Fibroblast of lung (primary cell): ENCODE measurements at places on chromosomes 1 and 21.

GRCh38 chr1:14098294-14098913 lies 398.4 kb downstream of the PRDM2 start:
- H3K27ac ChIP-seq: no peak overlapping the region
- no peak for DNase-seq
- no peaks in the 10 kb centered on the region for H3K4me1 ChIP-seq
- no peaks in the 10 kb centered on the region for H3K27me3 ChIP-seq
- H3K4me3 ChIP-seq: no peak overlapping the region
- no peaks in the 10 kb centered on the region for H3K36me3 ChIP-seq

DNA sequence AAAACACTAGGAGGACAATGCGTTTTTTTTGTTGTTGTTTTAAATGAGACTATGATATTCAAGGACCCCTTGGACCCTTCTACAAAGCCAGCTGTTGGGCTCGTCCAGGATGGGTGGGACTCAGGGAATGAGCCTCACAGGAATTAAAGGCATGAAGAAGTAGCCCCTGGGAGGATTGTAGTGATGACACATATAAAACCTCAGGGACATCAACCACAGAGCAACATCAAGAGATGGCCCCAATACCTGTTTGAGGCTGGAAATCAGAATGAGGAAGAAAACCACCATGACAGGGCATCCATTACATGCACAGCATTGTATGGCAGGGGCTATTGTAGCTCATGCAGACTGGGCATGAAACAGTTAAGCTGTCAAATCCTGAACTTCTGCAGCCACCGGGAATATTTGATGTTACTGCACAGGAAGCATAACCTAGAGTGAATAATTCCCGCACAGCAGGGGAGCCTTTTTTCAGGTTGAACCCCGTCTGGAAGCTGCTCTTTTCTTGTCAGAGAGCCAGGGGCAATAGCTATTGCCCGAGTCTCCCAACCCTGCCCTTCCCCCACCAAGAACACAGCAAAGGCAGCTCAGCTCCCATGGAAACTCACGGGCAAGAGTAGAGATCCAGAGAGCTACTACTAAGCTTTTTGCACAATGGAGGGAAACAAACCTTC lies 140.2 kb upstream of the FGGY start:
- H3K4me1 ChIP-seq: peaks cover 7% of the 10 kb centered on the region
- no peaks in the 10 kb centered on the region for H3K36me3 ChIP-seq
- H3K4me3 ChIP-seq: no peak overlapping the region
- peak; percentile 73 for DNase-seq
- H3K27me3 ChIP-seq: no peaks in the 10 kb centered on the region
- no peak overlapping the region for H3K27ac ChIP-seq

DNA sequence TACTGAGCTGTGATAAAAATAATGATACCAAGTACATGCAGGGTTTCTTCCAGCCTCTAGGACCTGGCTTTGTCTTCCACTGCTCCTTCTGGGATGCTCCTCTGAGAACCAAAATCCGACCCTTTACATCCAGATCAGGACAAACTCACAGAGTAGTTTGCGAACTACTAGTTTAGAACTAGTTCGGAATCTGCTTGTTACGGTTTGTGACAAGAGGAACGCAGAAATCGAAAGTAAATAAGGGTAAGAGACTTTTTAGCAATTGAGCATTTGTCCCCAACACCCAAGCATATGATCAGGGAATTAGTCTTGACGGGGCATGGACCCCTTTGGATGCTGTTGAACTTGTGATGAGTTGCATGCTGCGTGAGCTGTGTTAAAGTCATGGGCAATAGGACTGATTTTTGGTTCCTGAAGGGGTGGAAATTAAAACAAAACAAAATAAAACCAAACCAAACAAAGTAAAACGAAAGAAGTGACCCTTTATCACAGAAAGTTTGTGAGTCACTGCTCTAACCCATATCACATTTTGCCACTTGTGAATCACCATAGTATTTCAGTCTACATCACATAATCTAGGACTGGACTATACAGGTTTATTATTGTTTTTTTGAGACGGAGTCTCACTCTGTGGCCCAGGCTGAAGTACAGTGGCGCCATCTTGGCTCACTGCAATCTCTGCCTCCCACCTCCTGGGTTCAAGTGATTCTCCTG lies 35.7 kb upstream of the ERRFI1 start:
- peak; percentile 49 for DNase-seq
- peak overlapping the region; percentile 78 for H3K27ac ChIP-seq
- no peaks in the 10 kb centered on the region for H3K27me3 ChIP-seq
- H3K4me3 ChIP-seq: no peak overlapping the region
- H3K4me1 ChIP-seq: peaks cover 13% of the 10 kb centered on the region
- H3K36me3 ChIP-seq: no peaks in the 10 kb centered on the region

DNA sequence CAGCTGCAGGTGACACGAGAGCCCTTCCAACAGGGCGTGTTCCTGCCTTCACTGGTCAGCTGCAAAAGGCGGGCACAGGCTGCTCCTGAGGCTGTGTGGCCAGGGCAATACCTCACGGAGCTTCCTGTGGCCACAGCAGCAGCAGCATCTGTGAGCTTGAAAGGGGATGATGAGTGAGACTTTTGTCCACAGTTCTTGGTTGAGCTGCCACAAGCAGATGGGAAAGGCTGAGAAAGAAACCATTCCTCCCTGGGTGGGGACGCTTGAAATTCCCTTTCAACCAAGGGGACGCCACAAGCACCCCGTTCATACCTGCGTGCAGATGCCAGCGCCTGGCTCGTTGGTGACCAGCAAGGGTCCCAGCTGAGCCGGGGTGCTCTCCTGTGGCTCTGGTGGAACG lies 37.6 kb downstream of the B3GALT5 start:
- H3K4me3 ChIP-seq: no peak overlapping the region
- H3K4me1 ChIP-seq: no peaks in the 10 kb centered on the region
- no peak for DNase-seq
- no peak overlapping the region for H3K27ac ChIP-seq
- no peaks in the 10 kb centered on the region for H3K36me3 ChIP-seq

DNA sequence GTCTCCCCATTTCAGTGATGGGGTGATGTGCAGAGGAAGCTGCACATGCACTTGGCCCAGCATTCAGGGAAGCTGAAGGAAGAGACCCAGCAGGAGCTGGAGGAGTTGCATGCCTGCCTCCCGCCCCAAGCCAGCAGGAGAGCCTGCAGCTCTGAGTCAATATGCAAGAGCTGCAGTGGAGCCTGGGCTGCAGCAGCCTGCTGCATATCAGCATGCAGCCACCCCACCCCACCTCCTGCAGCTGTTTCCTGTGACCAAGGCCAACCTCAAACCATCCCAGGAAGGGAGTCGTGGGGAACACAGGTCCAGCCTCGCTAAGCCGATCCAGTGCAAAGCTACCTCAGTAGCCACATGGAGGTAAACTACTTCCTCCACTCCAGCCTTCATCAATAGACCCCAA lies 18.9 kb downstream of the AGT start:
- H3K4me3 ChIP-seq: no peak overlapping the region
- H3K36me3 ChIP-seq: peaks cover 4% of the 10 kb centered on the region
- H3K27me3 ChIP-seq: no peaks in the 10 kb centered on the region
- H3K4me1 ChIP-seq: no peaks in the 10 kb centered on the region
- DNase-seq: no peak

- no peak overlapping the region for H3K27ac ChIP-seq
- no peaks in the 10 kb centered on the region for H3K4me1 ChIP-seq
- DNase-seq: no peak
Observed at GRCh38 chr1:55043011-55043410, 3.7 kb downstream of the PCSK9 start.

DNA sequence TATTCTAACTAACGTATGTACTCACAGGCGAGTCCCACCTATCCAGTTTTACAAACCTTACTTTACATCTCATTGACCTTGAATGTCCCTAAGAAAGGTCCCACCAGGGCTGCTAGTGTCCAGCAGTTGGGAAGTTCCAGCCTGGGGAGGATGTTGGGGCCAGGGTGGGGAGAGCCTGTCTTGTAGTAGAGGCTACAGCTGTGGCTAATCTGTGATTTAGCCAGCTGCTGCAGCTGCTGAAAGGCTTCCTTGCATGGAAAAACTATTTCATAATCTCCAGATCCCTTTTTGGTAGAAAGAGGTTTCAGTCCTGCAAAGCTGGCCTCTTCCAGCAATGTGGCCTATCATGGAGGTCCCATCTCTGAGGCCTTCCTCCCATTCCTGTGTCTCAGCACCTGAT lies 23.1 kb downstream of the TNN start:
- no peaks in the 10 kb centered on the region for H3K36me3 ChIP-seq
- H3K4me3 ChIP-seq: no peak overlapping the region
- H3K4me1 ChIP-seq: no peaks in the 10 kb centered on the region
- DNase-seq: no peak
- H3K27ac ChIP-seq: no peak overlapping the region

GRCh38 chr1:213947200-213947801 lies 40.5 kb upstream of the PROX1 start:
- no peaks in the 10 kb centered on the region for H3K27me3 ChIP-seq
- no peak overlapping the region for H3K4me3 ChIP-seq
- no peaks in the 10 kb centered on the region for H3K4me1 ChIP-seq
- no peak for DNase-seq
- H3K27ac ChIP-seq: no peak overlapping the region

- no peaks in the 10 kb centered on the region for H3K27me3 ChIP-seq
- no peak overlapping the region for H3K27ac ChIP-seq
- peaks cover 17% of the 10 kb centered on the region for H3K4me1 ChIP-seq
- peaks cover 8% of the 10 kb centered on the region for H3K36me3 ChIP-seq
Observed at GRCh38 chr1:9347095-9347850, 54.6 kb downstream of the SPSB1 start.

- H3K4me1 ChIP-seq: no peaks in the 10 kb centered on the region
- H3K27me3 ChIP-seq: no peaks in the 10 kb centered on the region
- DNase-seq: no peak
Observed at GRCh38 chr1:52216907-52217458, 75.1 kb downstream of the ZFYVE9 start.

- H3K27me3 ChIP-seq: no peaks in the 10 kb centered on the region
- no peaks in the 10 kb centered on the region for H3K4me1 ChIP-seq
Observed at GRCh38 chr1:232176222-232176621, 453.7 kb downstream of the SIPA1L2 start.

- H3K27ac ChIP-seq: no peak overlapping the region
- H3K27me3 ChIP-seq: no peaks in the 10 kb centered on the region
- H3K4me3 ChIP-seq: no peak overlapping the region
- no peak for DNase-seq
Observed at GRCh38 chr21:27614231-27614630, 647.3 kb upstream of the ADAMTS5 start.

GRCh38 chr1:89260566-89261255 lies 11.9 kb downstream of the GBP5 start:
- no peaks in the 10 kb centered on the region for H3K36me3 ChIP-seq
- peaks cover 2% of the 10 kb centered on the region for H3K4me1 ChIP-seq
- no peak for DNase-seq
- no peaks in the 10 kb centered on the region for H3K27me3 ChIP-seq
- no peak overlapping the region for H3K27ac ChIP-seq

DNA sequence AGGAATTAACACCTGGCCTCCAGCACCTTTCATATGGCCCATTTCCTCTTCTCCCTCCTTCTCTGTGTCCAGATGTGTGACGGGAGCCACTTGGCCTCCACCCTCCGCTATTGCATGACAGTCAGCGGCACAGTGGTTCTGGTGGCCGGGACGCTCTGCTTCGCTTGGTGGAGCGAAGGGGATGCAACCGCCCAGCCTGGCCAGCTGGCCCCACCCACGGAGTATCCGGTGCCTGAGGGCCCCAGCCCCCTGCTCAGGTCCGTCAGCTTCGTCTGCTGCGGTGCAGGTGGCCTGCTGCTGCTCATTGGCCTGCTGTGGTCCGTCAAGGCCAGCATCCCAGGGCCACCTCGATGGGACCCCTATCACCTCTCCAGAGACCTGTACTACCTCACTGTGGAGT lies 5.6 kb downstream of the TMEM61 start:
- peaks cover 13% of the 10 kb centered on the region for H3K27me3 ChIP-seq
- no peaks in the 10 kb centered on the region for H3K36me3 ChIP-seq
- H3K4me1 ChIP-seq: no peaks in the 10 kb centered on the region
- DNase-seq: no peak
- H3K27ac ChIP-seq: no peak overlapping the region
